ENCODE measurements at places on chromosomes 2 and 18. TPM values are rescaled to one million over a fixed set of nuclear protein-coding genes. Genes with fewer than 3 reads are reported as not detected.

The SLC16A14 gene
- total RNA-seq = 2.6 TPM

The RFTN2 gene
- total RNA-seq = 14.1 TPM

The ANKRD29 gene
- 3.7 TPM for total RNA-seq

The C1QL2 gene
- total RNA-seq = not detected

The PAX8 gene
- not detected for total RNA-seq

The CABLES1 gene
- 4.7 TPM for total RNA-seq

The INHBB gene
- total RNA-seq = 1.0 TPM

The SPC25 gene
- total RNA-seq = 3.7 TPM

The CIB4 gene
- not detected for total RNA-seq

The LYG1 gene
- total RNA-seq = 0.52 TPM
